ENCODE measurements at places on chromosomes 5 and 9.
A peak's percentile ranks its signal among the peaks of the same experiment; 100 is the strongest.

DNA sequence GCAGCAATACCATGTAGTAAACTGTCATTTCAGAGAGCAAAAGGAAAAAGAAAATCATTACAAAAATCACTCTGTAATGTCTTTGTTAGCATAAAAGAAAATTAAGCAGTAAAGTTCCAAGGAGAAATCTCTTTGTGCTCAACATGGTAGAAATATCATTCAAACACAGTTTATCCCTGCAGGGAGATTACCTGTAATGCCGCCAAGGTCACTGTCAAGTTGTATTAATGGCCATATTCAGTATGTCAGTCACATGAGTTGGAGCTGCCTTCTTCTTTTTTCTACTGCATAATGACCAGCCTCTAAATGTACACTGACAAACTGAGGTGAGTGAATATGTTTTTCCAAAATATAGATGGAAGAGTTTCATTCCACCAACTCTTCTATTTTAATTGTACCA lies 36.5 kb downstream of the MEF2C start:
- no peak for DNase-seq

DNA sequence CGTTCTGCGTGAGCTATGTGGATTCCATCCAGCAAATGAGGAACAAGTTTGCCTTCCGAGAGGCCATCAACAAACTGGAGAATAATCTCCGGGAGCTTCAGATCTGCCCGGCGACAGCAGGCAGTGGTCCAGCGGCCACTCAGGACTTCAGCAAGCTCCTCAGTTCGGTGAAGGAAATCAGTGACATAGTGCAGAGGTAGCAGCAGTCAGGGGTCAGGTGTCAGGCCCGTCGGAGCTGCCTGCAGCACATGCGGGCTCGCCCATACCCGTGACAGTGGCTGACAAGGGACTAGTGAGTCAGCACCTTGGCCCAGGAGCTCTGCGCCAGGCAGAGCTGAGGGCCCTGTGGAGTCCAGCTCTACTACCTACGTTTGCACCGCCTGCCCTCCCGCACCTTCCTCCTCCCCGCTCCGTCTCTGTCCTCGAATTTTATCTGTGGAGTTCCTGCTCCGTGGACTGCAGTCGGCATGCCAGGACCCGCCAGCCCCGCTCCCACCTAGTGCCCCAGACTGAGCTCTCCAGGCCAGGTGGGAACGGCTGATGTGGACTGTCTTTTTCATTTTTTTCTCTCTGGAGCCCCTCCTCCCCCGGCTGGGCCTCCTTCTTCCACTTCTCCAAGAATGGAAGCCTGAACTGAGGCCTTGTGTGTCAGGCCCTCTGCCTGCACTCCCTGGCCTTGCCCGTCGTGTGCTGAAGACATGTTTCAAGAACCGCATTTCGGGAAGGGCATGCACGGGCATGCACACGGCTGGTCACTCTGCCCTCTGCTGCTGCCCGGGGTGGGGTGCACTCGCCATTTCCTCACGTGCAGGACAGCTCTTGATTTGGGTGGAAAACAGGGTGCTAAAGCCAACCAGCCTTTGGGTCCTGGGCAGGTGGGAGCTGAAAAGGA lies 10.9 kb downstream of the QRFP start:
- no peak for DNase-seq

DNA sequence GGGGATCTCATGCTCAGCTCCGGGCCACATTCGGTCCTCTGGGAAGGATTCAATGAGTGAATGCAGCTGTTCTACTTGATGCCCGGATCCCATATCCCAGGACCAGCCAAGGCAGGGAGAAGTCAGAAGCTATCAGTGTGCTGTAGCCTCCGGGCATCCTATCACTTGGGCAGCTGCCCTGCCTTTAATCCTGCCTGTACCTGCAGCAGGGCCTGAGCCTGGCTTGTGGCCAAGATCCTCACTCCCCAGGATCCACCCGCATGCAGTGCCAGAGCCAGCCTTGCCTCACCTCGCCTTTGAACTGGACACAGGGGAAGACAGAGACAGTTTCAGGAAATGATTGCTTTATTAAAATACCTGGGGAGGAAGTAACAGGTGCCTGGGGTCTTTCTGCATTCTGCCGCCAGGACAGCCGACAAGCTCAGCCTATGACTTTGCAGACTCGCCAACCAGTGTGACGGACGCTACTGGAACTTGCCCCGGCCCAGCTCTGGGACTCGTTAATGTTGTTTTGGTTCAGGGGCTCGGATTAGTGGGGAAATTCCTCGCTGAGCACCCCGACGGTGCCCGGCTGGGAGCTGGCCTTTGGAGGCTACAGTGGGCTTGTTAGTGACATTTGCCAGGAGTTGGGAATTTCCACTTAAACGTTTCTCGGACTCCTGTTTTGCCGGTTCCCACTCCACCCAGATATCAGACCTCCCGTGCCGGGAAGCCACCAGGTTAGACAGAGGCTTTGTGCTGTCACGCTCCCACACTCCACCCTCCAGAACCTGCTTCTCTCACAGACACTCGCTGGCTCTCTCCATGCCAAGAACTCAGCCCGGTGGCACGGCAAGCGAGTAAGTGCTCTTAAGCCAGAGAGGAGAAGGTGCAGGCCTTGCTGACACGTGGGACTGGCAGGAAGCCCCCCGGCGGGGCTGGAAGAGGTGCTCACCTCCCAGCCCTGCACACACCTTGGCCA lies 721 bp downstream of the PTGES start:
- no peak for DNase-seq

DNA sequence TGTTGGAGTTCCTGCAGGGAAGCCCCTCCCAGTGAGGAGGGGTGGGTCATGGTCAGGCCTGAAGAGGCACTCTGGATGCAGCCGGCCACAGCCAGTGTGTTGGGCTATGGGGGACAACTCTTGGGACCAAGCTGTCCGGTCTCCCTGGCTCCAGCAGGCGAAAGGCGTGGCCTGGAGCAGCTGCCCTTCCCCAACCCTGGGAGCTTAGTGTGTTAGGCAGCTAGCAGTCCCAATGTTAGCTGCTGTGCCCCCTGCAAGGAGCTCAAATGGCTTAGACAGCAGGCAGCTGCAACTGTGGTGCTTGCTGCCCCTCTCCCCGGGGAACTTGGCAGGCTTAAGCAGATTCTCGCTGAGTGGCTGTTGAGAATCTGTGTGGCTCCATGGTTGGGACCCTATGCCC lies 67.5 kb upstream of the ACTBL2 start:
- no peak for DNase-seq

DNA sequence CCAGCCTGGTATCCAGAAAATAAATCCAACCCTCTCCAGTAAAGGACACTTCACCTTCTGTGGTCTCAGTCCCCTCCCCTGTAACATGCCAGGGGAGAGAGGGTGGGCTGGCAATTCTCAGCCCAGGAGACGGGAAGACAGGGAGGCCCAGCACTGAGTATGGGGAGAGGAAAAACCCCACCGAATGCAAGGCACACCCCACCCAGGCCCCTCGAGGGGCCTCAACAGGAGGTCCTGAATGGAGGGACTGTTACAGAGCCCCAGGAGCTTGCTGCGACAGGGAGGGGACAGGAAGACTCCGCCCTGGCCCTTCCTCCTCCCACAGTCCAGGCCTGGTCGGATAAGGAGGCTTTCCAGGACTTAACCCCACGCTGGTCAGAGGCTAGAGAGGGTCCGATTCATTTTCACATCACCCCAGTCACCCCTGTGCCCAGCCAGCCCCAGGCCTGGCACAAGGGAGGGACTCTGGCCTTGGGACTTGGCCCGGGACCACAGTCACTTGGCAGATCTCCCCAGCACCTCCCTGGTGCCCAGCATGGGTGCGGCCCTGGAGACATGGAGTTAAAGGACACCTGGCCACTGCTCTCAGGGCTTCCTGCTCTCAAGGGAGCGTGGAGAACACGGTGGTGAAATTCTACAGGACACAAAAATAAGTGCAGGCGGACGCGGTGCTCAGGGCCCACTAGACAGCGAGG lies 44.9 kb upstream of the STXBP1 start:
- no peak for DNase-seq

GRCh38 chr5:7395432-7395946 lies 449 bp upstream of the ADCY2 start:
- no peak for DNase-seq

GRCh38 chr9:70902692-70903131 lies 218.7 kb downstream of the TRPM3 start:
- no peak for DNase-seq

- DNase-seq, result peak; percentile 2
Measured at GRCh38 chr5:543755-544674, 19.8 kb upstream of the SLC9A3 start.

GRCh38 chr5:138445547-138446271 lies 6.9 kb downstream of the REEP2 start:
- no peak for DNase-seq

GRCh38 chr5:178343306-178343705 lies 110.7 kb upstream of the PHYKPL start:
- no peak for DNase-seq

DNA sequence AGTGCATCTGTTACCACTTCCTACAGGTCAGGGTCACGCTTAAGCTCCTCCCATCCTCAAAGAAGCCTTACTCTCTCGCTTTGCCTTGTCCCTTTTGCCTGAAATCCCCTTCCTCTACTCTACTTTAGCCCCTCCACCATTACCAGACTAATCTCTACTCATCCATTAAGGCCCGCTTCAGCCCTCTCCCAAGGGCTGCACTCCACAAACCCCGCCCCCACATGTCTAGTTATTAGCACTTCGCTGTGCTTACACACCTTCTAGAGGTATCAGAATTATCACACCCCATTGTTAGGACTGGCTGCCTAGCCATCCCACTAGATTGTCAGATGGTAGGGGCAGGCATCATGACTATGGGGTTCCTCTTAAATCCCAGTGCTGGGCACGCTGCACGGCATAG lies 565.7 kb upstream of the WWC1 start:
- no peak for DNase-seq

DNA sequence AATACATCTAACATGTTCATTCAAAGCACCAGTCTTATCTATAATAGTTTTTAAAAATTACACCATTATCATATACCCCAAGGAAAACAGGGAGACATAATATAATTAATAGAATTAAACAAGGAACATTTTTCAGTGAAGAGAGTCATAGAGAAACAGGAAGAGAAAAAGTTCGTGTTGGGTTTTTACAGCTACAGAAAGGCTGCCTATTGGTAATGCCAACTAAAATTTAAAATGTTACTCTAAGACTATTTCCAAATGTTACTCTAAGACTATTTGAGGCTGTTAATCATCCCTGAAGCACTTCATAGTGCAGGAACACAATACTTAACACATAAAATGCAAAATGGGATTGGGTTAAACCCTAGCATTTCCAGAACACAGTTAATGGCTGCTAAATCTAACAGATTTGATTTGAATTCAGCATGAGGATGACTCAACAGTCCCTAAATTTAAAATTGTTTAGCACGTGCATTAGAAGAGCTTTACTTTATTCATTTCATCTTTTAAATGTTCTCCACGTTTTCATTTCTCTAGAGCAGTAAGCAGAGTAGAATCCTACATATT lies 54.5 kb downstream of the OXCT1 start:
- DNase-seq, result no peak

DNA sequence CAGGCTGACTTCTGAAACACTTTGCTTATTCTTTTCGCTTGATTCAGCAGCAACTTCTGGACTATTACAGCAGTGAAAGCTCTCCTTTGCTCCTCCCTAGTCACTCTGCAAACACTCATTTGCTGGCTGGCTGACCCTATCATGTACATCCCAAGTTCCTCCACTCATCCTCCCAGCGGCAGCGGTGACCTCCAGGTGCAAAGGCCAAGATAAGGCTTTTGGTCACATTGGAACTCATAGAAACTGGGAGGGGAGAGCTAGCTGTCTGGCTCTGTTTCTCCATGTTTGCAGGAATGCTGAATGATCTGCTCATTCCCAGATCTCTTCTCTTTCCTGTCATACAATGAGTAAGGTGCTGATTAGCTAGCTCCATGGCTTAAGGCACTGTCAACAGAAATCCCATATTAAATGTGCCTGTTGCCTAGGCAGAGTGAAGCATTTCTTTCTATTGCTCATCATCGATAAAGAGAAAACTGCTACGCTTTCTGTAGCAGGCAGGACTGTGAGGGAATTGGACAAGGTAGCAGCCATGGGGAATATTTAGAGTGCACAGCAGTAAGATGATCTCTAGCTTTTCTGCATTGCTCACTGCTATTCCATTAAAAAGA lies 250.5 kb upstream of the PDE4D start:
- DNase-seq, result no peak

DNA sequence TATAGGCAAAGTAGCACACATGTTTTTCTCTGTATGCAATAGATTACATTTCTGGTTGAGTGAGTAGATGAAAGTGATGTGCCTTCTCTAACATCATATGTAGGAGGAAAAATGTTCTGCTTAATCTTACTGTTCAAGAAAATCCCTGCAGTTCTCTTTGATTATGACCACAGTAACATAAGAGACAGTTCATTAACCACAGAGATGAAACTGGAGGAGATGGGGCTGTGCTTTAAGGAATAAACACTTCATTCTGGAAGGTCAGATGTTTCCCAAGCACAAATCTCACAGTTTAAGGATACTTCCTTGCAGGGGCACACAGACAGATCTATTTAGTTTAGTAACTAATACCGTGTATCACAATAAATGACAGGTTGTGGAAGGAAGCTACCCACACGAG lies 150.2 kb downstream of the SEMA5A start:
- DNase-seq, result no peak

GRCh38 chr5:56112526-56113121 lies 117.9 kb upstream of the IL6ST start:
- no peak for DNase-seq

GRCh38 chr5:154535535-154535934 lies 57.5 kb upstream of the HAND1 start:
- DNase-seq, result no peak

Measured in stimulated activated CD8-positive, alpha-beta memory T cell treated with anti-CD3 and anti-CD28 coated beads, Interleukin-7, amount 100 ng/mL, for 1 hour (primary cell).